ENCODE measurements at places on chromosomes 3 and 15. TPM values are rescaled to one million over a fixed set of nuclear protein-coding genes. Genes with fewer than 3 reads are reported as not detected.
A peak's percentile ranks its signal among the peaks of the same experiment; 100 is the strongest.

DNA sequence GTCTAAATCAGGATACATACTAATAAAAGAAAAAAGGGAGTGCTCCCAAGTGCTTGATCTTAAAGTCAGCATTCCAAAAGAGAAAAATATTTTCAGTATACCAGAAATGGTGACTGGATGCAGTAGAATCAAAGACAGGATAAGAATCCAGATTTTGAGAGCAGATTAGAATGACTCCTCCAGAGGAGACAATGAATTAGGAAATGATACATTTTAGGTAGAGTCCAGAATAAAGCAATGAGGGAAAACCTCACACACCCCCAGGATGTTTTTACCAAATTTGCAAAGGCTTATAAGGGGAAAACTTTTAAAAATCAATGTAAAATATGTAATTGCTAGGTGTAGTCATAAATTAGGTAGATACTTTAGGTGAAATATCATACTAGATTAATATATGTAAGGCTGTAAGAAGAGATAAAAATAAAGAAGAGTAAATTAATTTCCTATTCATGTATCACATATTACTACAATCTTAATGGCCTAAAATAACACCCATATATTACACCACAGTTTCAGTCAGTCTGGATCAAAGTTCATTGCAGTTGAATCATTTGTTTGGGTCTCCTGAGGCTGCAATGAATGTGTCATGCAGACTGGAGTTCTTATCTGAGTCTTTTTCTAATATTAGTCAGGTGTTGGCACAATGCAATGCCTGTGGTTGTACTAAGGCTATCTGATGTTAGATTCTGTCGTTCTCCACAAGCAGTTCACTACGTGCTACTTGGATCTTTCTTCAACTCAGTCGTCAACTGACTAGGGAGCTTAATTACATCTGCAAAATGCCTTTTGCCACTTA is 547.8 kb upstream of the EPHA6 start:
- no peaks in the 10 kb centered on the region for H3K36me3 ChIP-seq
- DNase-seq = no peak
- no peak overlapping the region for H3K4me3 ChIP-seq
- H3K27ac ChIP-seq = no peak overlapping the region
- H3K4me1 ChIP-seq = no peaks in the 10 kb centered on the region

- DNase-seq = no peak
- no peaks in the 10 kb centered on the region for H3K27me3 ChIP-seq
- no peaks in the 10 kb centered on the region for H3K36me3 ChIP-seq
- H3K4me1 ChIP-seq = no peaks in the 10 kb centered on the region
- no peak overlapping the region for H3K27ac ChIP-seq
Measured at GRCh38 chr3:106048946-106049481, 180.2 kb upstream of the CBLB start.

Gene NEDD4
- total RNA-seq = 36.9 TPM

GRCh38 chr3:117995842-117996437 is 1038.7 kb downstream of the IGSF11 start:
- peaks cover 7% of the 10 kb centered on the region for H3K4me1 ChIP-seq
- no peaks in the 10 kb centered on the region for H3K27me3 ChIP-seq
- H3K4me3 ChIP-seq = no peak overlapping the region
- no peak overlapping the region for H3K27ac ChIP-seq

DNA sequence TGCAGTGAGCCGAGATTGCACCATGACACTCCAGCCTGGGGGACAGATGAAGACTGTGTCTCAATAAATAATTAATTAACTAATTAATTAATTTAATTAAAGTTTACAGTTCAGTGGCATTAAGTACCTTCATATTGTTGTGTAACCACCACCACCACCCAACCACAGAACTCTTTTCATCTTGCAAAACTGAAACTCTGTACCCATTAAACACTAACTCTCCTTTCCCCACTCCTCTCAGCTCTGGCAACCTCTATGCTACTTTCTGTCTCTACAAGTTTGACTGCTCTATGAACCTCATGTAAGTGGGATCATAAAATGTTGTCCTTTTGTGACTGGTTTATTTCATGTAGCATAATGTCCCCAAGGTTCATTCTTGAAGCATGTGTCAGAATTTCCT is 259.3 kb upstream of the MDFIC2 start:
- H3K4me1 ChIP-seq = no peaks in the 10 kb centered on the region
- H3K27me3 ChIP-seq = no peaks in the 10 kb centered on the region
- no peaks in the 10 kb centered on the region for H3K36me3 ChIP-seq
- H3K4me3 ChIP-seq = no peak overlapping the region
- DNase-seq = no peak

Gene HAUS2
- 6.8 TPM for total RNA-seq

GRCh38 chr3:156330415-156330814 is 210.0 kb downstream of the KCNAB1 start:
- H3K27me3 ChIP-seq = no peaks in the 10 kb centered on the region
- H3K4me1 ChIP-seq = no peaks in the 10 kb centered on the region
- no peak overlapping the region for H3K27ac ChIP-seq
- no peaks in the 10 kb centered on the region for H3K36me3 ChIP-seq
- H3K4me3 ChIP-seq = no peak overlapping the region
- DNase-seq = no peak

DNA sequence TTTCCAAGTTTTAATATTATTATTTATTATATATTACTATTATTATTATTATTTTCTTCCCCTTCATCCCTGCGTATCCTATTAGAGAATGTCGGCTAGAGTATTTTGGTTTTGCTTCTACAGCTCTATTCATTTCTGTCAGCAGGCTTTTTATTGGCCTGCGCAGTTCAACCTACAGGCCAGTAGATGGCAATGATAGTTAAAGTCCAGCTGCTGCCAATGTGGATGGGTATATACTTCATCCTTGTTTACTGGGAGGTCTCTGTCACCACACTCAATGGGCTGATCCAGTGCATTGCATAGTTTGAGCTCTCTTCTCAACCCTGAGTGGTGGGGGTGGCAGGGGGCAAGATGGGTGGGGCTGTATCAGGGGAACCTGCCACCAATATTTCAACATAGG is 799.8 kb downstream of the NSUN3 start:
- H3K4me1 ChIP-seq = no peaks in the 10 kb centered on the region
- H3K4me3 ChIP-seq = no peak overlapping the region
- H3K36me3 ChIP-seq = no peaks in the 10 kb centered on the region
- H3K27ac ChIP-seq = no peak overlapping the region
- H3K27me3 ChIP-seq = no peaks in the 10 kb centered on the region
- no peak for DNase-seq

- no peaks in the 10 kb centered on the region for H3K36me3 ChIP-seq
- H3K27ac ChIP-seq = no peak overlapping the region
- H3K4me3 ChIP-seq = no peak overlapping the region
- no peak for DNase-seq
Measured at GRCh38 chr3:4999531-5000184, 20.4 kb downstream of the BHLHE40 start.

GRCh38 chr3:6182476-6182875 is 678.4 kb upstream of the GRM7 start:
- no peaks in the 10 kb centered on the region for H3K36me3 ChIP-seq
- no peak overlapping the region for H3K27ac ChIP-seq
- no peak overlapping the region for H3K4me3 ChIP-seq

GRCh38 chr3:90069748-90070147 is 962.3 kb downstream of the EPHA3 start:
- H3K4me3 ChIP-seq = no peak overlapping the region
- H3K4me1 ChIP-seq = no peaks in the 10 kb centered on the region
- H3K27me3 ChIP-seq = no peaks in the 10 kb centered on the region
- DNase-seq = no peak
- H3K36me3 ChIP-seq = no peaks in the 10 kb centered on the region

Gene ITIH4
- 1,723 TPM for total RNA-seq

DNA sequence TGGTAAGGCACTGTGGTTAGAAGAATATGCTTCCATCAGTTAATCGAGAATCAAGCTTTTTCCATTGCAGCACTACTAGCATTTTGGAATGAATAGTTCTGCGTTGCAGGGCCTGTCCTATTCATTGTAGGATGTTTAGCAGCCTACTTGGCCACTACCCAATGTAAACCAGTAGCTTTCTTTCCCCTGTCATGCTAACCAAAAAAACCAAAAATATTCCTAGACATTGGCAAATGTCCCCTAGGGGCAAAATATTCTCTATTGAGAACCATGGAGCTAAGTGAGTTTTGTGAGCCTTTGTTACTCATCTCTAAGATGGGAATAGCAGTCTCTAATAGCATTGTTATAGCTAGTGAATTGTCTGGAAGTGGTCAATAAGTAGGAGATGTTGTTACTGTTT is 187.2 kb downstream of the CADPS start:
- H3K27me3 ChIP-seq = no peaks in the 10 kb centered on the region
- no peak for DNase-seq
- no peaks in the 10 kb centered on the region for H3K36me3 ChIP-seq

GRCh38 chr3:50450209-50450921 is 53.1 kb downstream of the CACNA2D2 start:
- no peaks in the 10 kb centered on the region for H3K27me3 ChIP-seq
- H3K36me3 ChIP-seq = no peaks in the 10 kb centered on the region
- DNase-seq = peak; percentile 48
- H3K27ac ChIP-seq = no peak overlapping the region
- H3K4me1 ChIP-seq = peaks cover 21% of the 10 kb centered on the region

DNA sequence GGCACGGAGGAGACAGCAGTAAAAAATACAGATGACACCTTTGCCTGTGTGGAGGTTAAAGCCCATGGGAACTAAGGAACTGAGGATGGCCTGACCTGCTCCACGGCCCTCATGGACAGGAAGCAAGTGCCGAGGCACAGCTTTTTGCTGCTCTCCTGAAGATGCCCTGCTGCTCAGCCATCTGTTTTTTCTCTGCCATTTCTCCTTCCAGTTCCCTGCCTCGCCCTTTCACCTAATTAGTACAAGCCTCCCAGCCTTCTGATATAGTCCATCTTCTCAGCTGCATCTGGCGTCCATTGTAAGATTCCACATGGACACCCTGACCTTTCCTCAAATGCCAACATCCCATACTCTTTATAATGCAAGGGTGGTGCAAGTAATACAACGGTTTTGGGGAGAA is 11.8 kb upstream of the CXCR6 start:
- DNase-seq = no peak
- H3K4me1 ChIP-seq = no peaks in the 10 kb centered on the region
- H3K36me3 ChIP-seq = peaks cover 22% of the 10 kb centered on the region
- no peak overlapping the region for H3K4me3 ChIP-seq

DNA sequence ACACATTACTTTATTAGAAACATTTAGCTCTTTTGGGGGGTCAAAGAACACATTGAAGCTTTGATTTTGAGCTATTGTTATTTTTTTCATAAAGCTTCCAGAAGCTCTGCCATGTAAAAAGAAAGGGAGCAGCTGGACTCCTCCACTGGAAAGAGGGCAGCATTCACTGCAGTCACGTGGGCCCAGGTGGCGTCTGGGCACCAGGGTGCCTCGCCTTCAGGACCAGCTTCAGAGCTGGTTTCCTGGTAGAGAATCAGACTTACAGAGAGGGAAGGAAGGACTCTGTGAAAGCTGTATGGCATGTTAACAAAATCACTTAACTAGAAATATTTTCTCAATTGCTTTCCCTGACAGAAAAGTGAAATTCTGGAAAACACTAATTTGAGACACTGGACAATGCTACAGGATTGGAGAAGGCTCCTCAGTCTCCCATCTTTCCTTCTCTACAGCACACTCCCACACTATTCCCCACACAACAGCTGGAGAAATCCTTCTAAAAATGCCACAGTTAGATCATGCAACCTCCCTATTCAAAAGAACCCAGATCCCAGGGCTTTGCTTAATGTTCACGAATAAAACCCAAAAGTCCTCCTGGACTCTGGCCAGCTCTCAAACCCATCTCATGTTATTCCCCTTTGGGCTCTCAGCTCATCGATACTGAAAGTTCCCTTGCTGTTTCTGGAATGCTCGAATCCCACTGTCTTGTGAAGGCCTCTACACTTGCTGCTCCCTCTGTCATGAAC is 83.2 kb downstream of the NFKBIZ start:
- no peak overlapping the region for H3K4me3 ChIP-seq
- DNase-seq = no peak
- H3K4me1 ChIP-seq = no peaks in the 10 kb centered on the region

GRCh38 chr3:76131396-76132153 is 346.2 kb upstream of the ZNF717 start:
- peak overlapping the region; percentile 3 for H3K4me3 ChIP-seq
- no peaks in the 10 kb centered on the region for H3K36me3 ChIP-seq
- no peak for DNase-seq
- H3K27ac ChIP-seq = peak overlapping the region; percentile 56

Gene ZBTB47
- total RNA-seq = 3.9 TPM

DNA sequence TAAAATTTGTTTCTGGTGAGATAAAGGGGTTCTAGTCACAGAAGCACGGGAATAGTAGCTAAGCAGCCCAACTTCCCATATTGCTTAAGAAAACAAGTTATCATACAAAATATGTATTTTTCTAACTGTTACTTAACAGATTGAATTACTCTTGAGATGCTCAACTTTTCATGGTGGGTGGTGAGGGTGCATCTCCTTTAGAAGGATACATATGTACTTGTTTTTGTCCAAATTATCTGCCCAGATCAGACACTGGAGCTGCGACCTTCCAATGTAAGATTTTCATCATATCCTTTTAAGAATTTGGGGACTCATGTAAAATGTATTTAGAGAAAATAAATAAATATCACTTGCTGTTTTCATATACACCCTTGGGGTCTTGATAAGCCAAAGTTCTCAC is 252.2 kb upstream of the SOX2 start:
- H3K27me3 ChIP-seq = no peaks in the 10 kb centered on the region
- DNase-seq = no peak
- H3K4me1 ChIP-seq = no peaks in the 10 kb centered on the region
- no peaks in the 10 kb centered on the region for H3K36me3 ChIP-seq

Gene MUC20
- total RNA-seq = 16.3 TPM

DNA sequence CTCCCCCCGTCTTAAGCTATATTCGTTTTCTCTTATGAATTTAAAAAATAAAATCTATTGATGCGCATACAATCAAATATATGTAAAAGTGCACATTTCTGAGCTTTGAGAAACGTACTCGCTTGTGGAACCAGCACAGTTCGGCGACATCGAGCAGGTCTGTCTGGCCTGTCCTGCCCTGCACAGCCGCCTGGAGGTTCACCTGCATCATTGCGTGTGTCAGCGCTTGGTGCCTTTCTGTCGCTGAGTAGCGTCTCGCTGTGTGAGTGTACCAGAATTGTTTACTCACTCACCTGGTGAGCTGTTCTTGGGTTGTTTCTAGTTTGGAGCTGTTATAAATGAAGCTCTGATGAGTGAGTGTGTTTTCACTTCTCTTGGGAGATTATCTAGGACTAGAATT is 104.0 kb downstream of the VGLL4 start:
- no peaks in the 10 kb centered on the region for H3K36me3 ChIP-seq
- no peaks in the 10 kb centered on the region for H3K27me3 ChIP-seq
- H3K4me1 ChIP-seq = no peaks in the 10 kb centered on the region
- no peak overlapping the region for H3K4me3 ChIP-seq
- H3K27ac ChIP-seq = no peak overlapping the region

Gene TBC1D2B
- total RNA-seq = 27.1 TPM

DNA sequence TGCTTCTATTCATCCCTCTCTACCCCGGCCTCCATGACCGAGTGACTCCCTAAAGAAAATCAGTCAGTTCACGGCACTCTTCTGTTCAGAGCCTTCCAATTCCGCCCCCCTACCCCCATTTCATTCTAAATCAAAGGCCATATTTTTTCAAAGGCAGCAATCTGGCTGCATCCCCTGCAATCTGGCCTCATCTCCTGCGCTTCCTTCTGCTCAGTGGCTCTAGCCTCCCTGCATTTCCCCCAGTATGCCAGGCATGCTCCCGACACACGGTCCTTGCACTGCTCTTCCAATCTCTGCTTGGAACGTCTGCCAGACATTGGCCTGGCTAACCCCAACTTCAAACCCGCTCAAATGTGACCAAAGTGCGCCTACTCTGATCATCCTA is 67.7 kb downstream of the EXOG start:
- no peak for DNase-seq
- no peak overlapping the region for H3K27ac ChIP-seq
- H3K36me3 ChIP-seq = no peaks in the 10 kb centered on the region
- H3K27me3 ChIP-seq = no peaks in the 10 kb centered on the region
- H3K4me1 ChIP-seq = no peaks in the 10 kb centered on the region

Data from right lobe of liver (tissue), 6 donors.